ENCODE measurements at places on chromosomes 16 and 17.

- DNase-seq = no peak
These were observed 203.3 kb downstream of the ZNF423 start for GRCh38 chr16:49652456-49653172.

DNA sequence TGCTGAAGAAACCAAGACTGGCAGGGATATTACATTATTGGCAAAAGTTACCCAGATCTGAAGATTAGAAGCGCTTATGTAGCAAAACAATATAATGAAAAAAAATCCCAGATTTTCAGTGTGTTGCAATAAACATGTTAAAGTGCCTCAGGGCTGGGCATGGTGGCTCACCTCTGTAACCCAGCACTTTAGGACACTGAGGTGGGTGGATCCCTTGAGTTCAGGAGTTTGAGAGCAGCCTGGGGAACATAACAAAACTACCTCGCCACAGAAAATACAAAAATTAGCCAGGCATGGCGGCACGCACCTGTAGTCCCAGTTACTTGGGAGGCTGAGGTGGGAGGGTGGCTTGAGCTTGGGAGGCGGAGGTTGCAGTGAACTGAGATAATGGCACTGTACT, 6.8 kb downstream of the ZNF207 start:
- no peak for DNase-seq

DNA sequence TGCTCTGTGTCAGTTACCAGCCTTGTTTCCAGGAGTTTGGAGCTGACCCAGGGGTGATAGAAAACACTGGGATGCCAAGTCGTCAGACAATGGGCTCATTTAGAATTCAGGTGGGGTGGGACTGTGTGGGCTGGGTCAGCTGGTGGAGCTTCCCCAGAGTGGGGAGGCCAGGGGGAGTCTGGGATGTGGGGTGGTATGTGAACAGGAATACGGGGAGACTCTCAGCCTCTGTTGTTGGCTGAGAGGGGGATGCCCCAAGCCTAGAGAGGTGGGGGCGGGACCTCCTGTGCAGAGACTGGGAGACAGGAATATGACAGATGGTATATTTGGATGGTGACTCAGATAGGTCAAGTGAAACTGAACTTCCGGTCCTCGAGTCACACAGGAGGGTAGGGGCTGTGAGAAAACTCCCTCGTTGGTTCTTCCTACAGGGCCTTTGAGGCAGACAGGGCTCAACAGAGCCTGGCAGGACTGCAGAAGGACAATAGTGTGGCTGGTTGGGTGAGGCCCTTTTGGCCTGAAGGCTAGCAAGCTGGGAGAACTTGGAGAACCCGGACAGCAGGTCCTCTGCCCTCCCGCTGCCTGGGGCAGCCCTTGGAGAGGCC, 23.7 kb downstream of the CDH1 start:
- no peak for DNase-seq

DNA sequence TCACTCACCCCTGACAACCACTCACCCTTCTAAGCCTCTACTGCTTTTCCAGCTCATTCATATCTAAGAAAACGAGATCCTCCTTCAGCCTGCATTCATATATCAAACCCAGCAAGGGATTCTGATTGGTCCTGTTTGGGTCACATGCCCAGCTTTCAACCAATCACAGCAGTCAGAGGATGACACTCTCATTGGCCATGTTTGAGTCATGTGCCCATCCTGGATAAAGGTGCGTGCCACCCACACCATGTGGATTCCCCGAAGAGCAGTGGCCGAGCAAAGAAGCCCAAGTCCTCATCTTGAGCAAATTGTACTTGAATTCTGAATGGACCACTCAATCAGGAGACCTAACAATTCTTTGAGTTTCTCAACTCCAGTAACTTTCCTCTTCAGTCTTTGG, 45.0 kb downstream of the SCNN1G start:
- no peak for DNase-seq

DNA sequence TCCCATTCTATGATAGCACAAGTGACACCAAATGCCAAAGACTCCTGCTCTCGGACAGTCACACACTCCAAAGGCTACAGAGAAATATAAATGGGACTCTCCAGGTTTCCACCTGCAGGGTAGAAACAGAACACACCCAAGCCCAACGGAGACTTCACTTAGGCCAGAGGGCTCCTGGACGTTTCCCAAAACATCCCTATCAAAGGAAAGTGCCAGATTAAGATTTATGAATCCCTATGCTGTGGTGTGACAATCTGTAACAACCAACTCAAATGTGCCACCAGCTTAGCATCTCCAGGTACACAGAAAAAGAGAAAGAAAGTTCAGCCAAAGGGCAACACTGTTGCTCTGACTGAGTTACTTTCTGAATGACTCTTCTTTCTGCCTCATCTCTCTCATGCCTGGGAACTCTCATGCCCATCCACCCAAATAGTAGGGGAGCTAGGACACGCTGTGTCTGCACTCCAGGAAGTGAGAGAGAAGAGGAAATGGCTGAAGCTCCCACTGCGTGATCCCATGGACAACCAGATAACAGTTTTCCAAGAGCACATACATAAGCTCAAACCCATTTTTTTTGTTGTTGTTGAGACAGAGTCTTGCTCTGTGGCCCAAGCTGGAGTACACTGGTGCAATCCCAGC, 49.7 kb downstream of the SMG6 start:
- no peak for DNase-seq

DNA sequence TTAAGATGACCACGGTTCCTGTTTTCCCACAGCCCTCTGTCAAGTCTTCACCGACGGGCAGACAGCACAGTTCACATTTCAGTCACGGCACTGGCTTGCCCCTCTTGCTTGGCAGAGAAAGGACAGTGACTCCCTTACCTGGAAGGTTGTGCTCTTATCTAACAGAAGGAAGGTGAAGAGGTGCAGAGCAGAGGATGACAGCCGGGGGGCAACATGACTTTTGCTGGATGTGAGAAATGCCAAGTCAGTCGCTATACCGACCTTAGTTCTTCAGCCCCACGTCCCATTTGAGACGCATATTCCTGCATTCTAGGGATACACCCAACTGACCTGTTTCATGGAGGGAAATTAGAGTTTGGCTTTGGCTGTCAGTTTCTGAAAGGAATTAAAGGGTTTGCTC, 492.3 kb downstream of the NPIPA7 start:
- DNase-seq = no peak
